ENCODE measurements at places on chromosomes 5 and 9.

DNA sequence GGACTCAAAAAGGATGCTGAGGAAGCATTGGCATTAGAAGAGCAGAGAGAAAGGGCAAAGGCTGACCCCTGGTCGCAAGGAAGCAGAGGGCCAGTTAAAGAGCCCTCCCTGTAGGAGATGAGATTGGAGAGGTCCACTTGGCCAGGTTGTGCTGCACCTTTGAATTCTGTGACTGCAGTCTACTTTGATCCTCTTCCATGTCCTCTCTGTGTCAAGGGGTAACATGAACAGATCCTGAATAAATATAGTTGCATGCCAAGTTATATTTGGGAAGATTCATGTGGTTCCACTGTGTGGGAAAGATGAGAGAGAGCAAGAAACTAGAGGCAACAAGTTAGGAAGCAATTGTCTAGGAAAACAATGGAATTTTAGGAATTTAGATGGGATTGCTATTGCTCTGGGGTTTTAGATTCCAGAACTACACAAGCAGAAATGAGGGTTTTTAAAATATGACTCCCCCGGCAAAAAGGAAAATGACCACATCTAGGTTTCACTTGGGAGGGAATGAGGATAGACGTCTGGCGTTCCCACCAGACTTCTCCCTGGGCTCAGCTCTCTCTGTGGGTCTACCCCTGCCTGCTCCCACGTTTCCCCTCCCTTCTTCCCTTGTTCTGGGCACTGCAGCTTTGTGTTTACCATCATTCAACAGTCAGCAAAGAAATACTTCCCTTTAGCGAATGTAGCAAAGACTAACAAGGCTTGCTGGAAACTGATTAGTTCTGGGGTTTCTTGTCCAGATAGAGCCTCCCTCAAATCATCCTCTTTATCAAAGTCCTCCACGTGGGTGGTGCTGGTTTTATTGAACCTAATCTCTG is 63.6 kb downstream of the SNX18 start:
- no peak for DNase-seq

GRCh38 chr5:141850244-141850768 is 27.9 kb downstream of the PCDH1 start:
- no peak for DNase-seq

- DNase-seq, result no peak
These were observed 15.0 kb downstream of the ARRDC3 start for GRCh38 chr5:91367908-91368648.

GRCh38 chr5:10448754-10449360 is 7.2 kb downstream of the ROPN1L start:
- DNase-seq, result no peak

- no peak for DNase-seq
These were observed 17.6 kb upstream of the MATR3 start for GRCh38 chr5:139275956-139276355.

DNA sequence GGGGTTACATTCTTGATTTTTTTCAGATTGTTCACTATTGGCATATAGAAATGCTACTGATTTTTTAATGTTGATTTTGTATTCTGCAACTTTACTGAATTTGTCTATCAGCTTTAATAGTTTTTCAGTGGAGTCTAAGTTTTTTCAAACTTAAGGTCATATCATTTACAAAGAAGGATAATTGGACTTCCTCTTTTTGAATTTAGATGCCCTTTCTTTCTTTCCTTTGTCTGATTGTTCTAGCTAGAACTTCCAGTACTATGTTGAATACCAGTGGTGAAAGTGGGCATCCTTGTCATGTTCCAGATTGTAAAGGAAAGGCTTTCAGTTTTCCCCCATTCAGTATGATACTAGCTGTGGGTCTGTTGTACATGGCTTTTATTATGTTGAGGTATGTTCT is 49.3 kb downstream of the SREK1 start:
- DNase-seq, result no peak

- no peak for DNase-seq
These were observed 148.2 kb downstream of the PAM start for GRCh38 chr5:102903074-102903871.

DNA sequence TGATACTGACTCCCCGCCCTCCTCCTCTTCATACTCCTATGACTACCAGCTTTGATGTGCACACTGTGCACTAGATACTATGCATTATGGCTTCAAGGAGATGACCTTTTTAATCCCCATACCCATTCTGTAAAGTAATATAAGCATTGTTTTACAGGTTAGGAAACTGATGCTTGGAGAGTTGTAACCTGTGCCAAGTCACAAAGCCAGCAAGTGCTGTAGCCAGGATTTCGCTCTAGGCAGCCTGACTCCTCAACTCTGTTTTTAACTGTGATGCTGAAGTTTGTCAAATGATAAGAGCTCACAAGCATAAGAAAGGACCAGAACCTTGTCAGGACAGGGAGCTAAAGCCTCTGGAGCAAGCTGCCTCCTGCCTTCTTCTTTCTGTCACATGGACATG is 461.3 kb downstream of the TMEM232 start:
- DNase-seq, result no peak

DNA sequence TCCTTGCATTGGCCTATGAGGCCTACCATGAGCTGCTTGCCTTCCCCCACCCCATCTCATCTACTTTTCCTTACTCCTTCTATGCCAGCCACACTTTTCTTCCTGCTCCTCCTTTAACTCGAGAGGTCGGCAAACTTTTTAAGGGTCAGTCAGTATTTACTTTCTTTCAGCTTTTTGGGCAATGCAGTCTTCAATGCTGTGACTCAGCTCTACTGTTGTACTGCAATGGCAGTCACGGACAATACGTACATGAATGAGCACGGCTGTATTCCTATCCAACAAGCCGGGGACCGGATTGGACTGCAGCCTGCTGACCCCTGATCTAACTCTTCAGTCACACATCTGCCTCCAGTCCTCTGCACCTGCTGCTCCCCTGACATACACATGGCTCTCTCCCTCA is 602 bp upstream of the ACTL7A start:
- no peak for DNase-seq

DNA sequence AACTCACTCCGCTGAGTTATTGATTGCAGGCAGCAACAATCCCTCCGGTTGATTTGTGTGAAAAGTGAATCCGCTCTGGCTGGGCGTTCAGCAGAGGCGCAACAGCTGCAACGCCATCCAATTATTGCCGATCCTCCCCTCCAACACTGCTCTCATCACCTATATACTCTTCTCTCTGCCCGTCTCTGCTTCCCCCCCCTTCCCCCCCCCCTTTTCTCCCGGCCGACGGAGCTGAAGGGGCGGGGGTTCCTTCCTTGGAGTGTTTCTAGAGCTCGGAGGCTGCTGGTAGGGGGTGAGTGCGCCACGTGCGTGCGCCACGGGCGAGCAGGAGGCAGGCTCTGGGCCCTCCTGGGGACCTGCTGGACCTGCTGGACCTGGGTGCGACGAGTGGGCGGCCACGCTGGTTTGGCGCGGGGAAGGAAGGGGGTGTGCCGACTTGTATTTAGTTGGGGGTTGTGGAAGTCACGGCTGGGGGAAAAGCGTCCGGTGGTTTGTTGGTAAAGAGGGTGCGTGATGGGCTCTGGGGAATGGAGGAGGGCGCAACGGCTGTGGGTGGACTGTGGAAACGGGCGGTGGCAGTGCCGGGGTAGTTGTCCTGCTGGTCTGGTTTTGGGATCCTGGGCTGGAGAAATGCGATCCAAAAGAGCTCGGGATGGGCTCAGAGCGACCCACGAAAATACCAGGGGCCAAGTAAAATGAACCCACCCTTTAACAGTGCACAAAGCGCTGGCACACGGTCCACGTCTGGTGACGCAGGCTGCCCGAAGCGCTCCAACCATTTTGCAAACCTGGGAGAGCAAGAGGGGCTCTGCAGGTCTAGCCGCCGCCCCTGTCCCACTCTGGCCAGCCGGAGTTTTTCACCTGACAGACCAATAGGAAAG is 6.4 kb upstream of the MEF2C start:
- DNase-seq, result no peak

- DNase-seq, result no peak
These were observed 9.3 kb downstream of the PHYKPL start for GRCh38 chr5:178223196-178223773.

- no peak for DNase-seq
These were observed 102.7 kb downstream of the ADAMTS12 start for GRCh38 chr5:33788922-33789566.

DNA sequence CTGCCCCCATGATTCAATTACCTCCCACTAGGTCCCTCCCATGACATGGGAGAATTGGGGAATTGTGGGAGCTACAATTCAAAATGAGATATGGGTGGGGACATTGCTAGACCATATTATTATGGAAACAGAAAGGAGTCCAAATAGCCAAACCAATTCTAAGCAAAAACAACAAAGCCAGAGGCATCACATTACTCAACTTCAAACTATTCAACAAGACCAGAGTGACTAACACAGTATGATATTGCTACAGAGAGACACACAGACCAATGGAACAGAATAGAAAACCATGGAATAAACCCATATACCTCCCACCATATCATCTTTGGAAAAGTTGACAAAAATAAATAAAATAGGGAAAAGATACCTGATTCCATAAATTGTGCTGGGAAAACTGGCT is 710.5 kb upstream of the CDH9 start:
- no peak for DNase-seq

DNA sequence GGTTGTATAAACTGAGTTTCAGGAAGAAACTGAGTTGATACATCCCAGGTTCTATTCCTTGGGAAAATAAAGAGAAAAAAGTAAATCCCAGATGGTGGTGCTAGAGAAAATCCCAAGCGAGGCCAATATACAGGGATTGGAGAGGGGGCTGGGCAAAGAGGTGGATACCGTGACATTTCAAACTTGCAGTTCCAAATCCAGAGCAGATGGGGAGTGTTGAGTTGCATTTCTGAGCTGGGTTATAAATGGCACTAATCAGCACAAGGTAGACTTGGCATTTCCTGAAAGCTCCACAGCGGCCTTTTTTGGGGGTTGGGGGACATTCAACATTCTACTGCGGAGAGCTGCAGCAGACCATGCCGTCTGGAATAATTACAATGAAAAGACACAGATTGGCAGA is 224.4 kb downstream of the NXNL2 start:
- DNase-seq, result no peak

Data from iPS DF 19.7 (cell line).